ENCODE measurements at places on chromosomes 5 and 9.

GRCh38 chr9:76101075-76101474, 210.6 kb downstream of the PCSK5 start:
- no peak for DNase-seq

DNA sequence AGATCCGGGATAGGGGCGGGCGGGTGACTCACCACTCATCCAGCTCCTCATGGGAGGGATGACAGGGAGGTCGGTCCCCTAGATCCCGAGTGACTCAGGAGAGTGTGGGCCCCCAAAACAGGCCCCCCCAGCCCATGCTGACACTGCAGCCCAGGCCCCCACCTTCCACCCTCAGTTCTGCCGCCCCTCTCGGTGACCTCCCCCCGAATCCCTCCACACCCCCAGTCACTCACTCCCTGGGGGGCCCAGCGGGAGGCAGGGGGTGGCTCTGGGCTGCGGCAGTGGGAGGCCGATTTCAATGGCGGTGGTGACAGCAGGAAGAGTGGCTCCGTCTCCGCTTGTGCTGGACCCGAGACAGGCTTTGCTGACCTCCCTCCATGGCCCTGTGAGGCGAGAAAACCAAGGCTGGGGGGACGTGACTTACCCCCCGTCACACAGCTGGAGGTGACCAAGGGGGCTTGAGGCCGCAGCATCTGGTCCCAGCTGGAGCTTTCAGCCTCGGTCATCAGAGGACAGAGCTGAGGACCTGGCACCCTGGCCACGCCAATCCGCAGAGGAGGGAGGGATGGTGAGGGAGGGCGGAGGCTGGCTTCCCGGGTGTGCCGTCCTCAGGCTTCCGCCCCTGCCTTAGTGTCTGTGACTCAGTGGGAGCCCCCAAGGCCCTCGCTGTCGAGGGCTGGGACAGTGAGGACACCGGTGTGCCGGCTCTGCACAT, 9.0 kb downstream of the GPSM1 start:
- no peak for DNase-seq

GRCh38 chr9:77922591-77922990, 109.0 kb downstream of the GNAQ start:
- DNase-seq = no peak

DNA sequence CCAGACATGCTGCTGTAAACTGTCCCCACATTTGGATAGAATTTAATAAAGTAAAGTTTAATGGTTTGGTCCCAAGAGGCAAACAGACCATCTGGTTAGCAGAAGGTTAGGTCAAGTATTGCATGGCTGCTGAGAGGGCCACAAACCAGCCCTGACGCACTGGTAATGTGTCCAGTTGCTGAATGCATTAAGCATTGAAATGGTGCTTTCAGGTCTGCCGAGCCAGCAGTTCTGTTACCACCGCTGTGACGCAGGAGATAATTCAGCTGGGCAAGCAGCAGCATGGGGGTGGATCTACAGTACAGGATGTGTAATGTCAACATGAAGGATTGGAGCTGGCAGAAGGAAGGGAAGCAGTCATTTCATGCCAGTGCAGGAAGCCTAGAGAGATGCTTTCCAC, 16.0 kb downstream of the ZNF462 start:
- DNase-seq = no peak

- no peak for DNase-seq
These were observed 14.9 kb upstream of the ZFP62 start for GRCh38 chr5:180875860-180876426.
